ENCODE measurements at places on chromosomes 1 and 21.

GRCh38 chr1:155990005-155990739 lies 11.8 kb upstream of the ARHGEF2 start:
- no peak for DNase-seq

DNA sequence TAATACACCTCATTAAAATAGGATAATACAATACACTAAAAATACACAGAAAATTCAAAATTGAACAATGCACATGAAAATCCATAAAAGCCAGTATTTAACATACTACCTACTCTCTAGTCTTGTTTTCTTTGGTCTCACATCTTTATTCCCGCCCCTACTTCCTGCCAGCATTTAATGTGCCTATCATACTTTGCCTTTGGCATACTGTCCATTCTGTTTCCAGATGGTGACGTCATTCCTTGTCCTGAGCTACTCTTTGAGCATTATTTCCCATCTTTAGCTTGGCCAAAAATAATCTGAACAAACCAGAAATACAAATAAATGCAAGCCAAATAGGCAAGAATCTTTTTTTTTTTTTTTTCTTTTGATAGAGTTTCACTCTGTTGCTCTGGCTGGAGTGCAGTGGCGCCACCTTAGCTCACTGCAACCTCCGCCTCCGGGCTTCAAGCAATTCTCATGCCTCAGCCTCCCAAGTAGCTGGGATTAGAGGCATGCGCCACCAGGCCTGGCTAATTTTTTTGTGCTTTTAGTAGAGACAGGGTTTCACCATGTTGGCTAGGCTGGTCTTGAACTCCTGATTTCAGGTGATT lies 4.4 kb downstream of the HFM1 start:
- DNase-seq, result peak; percentile 15

DNA sequence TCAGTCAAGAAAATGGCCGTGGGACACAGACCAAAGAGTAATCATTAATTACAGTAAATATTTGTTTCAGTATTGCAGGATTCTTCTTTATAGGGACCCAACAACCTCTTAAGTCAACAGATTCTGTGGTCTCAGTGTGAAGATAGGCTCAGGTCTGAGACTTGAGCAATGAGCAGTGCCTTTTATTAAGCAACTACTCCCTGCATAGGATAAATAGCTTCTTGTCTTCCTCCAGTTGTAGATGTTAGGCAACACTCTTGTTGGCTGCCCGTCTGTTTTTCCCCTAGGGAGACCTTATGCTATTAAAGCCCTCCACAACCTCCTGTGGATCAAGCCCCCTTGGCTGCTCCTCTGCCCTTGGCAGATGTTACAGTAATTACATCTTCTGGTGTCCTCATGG lies 1.8 kb upstream of the OMA1 start:
- no peak for DNase-seq

GRCh38 chr1:167899253-167899681 lies 14.7 kb downstream of the ADCY10 start:
- peak; percentile 80 for DNase-seq

DNA sequence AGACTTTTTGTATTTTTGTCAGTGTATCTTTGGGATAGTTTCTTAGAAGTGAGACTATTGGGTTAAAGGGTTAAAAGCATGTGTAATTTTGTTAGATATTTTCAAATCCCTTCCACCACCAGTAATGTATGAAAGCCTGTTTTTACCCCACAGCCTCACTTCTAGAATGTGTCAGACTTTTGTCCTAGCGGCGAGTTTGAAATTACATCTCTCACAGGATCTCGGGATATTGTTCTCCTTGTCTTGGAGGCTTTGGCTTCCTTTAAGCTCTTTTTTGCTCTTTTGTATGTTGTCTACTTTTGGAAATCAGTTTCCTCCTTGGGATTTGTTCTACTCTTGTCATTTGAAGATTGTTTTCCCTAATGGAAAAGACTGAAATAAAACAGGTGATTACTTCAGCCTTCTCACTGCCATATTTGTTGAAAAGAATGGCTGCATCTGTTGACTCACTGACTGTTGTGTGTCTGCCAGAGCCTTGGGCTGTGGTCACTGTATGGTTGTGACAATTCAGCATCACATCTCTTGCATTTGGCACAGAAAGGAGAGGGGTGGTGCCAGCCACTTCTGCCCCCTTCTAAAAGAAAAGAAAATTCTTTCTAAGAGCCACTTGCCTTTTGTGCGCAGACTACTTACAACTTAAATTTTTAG lies 22.6 kb downstream of the ST3GAL3 start:
- DNase-seq, result no peak

- DNase-seq, result no peak
Measured at GRCh38 chr1:6498576-6499111, 7.2 kb upstream of the PLEKHG5 start.

DNA sequence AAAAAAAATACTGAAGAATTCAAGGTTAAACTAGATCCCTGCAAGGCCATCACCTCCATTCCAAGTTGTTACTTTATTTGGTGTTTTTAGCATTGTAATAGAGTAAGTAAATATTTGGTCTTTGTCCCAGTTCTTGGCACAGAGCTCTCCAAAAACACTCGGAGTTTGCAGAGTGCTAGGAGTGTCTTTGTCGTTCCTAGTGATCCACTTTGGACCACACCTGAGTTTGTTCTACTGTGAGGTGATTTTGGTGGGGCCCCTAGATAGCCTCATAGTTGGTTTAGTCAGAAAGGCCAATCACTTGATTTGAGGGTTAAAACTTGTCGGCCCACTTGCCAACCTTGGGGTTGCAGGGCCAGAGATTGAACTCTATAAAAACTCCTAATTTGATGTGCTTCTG lies 25.6 kb downstream of the SYNC start:
- no peak for DNase-seq

DNA sequence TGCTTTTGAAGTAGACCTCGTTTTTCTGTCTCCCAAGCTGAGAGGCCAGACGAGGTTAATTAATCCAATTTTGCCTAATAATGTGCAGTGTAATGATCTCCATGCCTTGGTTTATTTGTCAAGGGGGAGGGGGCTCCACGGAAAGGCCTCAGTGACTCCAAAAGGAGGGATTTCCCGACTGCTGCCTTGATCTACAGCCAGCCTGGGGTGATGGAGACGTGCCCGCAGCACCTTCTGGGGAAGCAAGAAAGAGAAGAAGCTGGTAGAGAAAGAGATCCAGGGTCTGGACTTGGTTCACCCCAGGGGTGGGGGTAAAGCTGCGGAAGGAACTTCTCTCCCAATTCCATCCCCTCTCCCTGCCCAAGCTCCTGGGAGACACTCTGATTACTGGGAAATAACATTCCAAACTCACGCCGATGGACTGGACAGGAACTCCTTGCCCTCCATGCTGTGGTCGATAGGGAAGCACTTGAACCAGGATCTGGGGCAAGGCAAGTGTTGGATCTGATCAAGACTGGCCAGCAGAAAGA lies 44.1 kb upstream of the SIM2 start:
- DNase-seq, result no peak

GRCh38 chr1:112335351-112335750 lies 60.7 kb upstream of the CTTNBP2NL start:
- no peak for DNase-seq

DNA sequence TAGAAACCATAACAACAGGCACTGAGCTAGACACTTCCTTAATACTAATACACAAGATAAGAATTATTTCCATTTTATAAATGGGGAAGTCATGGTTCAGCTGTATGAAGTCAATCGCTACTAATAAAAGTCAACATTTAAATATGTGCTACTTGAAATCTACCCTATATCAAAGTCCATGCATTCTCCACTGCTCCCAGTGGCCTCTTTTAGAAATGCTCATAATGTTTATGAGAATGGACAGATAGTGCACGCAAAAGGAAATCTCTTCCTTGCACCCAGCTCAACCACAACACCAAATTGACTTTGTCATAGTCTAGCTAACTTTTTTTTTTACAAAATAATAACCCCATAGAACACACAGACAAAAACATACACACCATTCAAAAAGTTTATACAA lies 281.7 kb upstream of the CXADR start:
- no peak for DNase-seq

DNA sequence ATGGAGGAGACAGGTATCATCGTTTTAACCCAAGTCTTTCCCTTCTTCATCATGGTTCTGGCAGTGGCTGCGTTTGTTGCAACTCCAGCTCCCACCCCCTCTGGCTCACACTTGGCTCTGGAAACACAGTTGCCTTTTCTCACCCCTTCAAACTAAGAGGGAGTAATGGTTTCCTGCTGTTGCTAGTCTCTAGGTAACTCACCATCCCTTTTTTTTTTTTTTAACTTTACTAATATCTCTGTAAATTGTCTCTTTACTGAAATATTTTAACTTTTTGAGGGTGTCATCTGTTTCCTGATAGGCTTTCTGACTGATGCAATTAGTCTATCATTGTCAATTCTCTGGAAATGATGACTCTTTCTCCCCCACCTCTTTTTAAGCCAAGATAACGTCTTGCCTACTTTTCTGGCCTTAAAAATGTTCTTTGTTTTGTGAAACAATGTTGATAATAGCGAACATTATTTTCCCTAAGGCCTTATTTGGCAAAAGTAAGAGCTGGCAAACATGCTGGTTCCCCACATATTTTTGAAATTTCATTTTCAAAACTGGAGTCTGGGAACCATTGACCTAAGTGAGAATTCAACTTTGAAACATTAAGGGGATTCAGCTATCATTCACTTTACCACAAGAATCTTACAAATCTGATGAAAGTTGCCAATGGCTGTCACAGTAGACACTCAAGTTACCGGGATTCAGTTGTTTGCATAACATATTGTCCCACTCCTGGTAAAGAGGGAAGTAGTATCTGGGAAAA lies 85.3 kb downstream of the LEPR start:
- peak; percentile 33 for DNase-seq

DNA sequence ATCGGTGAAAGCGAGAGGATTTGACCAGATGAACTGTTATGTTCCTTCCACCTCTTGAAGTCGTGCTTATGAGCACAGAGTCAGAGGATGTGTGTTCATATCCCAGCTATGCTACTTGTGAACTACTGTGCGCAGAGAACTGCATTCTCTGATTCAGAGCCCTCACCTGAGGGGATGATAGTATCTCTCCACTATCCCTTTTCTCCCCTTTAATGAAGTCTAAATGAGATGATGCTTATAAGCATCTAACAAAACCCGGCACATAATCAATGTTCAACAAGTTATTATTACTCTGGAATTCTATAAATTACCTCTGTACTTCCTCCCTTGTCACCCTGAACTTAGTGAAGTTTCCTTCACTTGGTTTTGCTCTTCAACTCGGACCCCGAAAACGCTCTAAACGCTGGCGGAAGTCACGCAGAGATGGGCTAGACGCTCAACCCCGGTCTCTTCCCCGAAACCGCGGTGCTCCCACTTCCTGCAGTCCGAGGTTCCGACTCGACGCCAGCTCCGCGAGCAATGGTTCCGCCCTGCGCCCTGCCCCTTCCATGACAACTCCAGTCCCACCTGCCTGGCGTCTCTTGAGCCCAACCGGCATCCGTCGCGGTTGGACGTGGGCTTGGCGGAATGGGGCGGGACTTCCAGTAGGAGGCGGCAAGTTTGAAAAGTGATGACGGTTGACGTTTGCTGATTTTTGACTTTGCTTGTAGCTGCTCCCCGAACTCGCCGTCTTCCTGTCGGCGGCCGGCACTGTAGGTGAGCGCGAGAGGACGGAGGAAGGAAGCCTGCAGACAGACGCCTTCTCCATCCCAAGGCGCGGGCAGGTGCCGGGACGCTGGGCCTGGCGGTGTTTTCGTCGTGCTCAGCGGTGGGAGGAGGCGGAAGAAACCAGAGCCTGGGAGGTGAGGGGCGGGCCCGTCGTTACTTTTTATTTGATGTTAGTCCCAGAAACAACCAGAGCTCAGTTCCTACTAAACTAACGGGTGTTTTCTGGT lies at the start of gene NUF2:
Gene NUF2, plus strand, starts transcription at position 644 of the 995 bp plus-strand sequence. CDS start 4,098 bp downstream, outside the sequence.
- DNase-seq, result peak; percentile 100

- DNase-seq, result no peak
Measured at GRCh38 chr1:166588741-166589140, 250.5 kb upstream of the POGK start.
